ENCODE measurements at places on chromosomes 2 and 18. TPM values are rescaled to one million over a fixed set of nuclear protein-coding genes. Genes with fewer than 3 reads are reported as not detected.

Gene COQ10B
- total RNA-seq: 24.2 TPM

Gene ASXL3
- 1.4 TPM for total RNA-seq

Gene ST6GAL2
- 4.5 TPM for total RNA-seq

Gene PROM2
- total RNA-seq: 3.4 TPM

Gene PSMA8
- total RNA-seq: not detected

Gene NEB
- total RNA-seq: 0.68 TPM

Gene GPR39
- 13.8 TPM for total RNA-seq

Gene RTP5
- total RNA-seq: not detected

Gene SETBP1
- 3.4 TPM for total RNA-seq

- no peak for DNase-seq
Measured at GRCh38 chr18:32595832-32596231, 125.2 kb upstream of the GAREM1 start.

GRCh38 chr2:169329688-169330554 is 32.4 kb downstream of the LRP2 start:
- no peak for DNase-seq

GRCh38 chr18:61589724-61590065 is 256.5 kb downstream of the CDH20 start:
- no peak for DNase-seq

GRCh38 chr2:84844141-84844540 is 36.7 kb downstream of the TRABD2A start:
- DNase-seq: no peak

DNA sequence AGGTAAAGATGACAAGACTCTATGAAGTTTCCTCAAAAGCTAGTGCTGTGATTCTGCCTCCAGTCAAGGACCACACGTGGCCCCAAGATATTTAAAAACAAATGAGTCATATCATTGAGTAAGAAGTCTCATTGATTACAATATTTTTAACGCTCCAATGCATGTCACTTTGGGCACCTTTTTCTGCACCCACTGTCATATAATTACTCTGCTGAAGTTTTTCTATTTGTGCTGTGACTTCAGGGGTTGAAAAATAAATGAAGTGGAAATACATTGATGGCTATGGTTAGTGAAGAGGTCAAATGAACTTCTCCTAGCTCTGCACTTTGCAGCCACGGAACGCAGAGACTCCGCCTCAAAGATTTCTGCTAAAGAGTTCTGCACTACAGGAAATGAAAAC is 344.3 kb upstream of the KYNU start:
- no peak for DNase-seq

GRCh38 chr2:232273903-232274643 is 104.5 kb upstream of the ALPP start:
- no peak for DNase-seq

GRCh38 chr2:237639052-237639835 is 11.9 kb downstream of the LRRFIP1 start:
- DNase-seq: no peak

GRCh38 chr2:10300328-10300920 is 2.3 kb upstream of the HPCAL1 start:
- DNase-seq: no peak

- no peak for DNase-seq
Measured at GRCh38 chr18:49874238-49874637, 60.9 kb upstream of the ACAA2 start.

DNA sequence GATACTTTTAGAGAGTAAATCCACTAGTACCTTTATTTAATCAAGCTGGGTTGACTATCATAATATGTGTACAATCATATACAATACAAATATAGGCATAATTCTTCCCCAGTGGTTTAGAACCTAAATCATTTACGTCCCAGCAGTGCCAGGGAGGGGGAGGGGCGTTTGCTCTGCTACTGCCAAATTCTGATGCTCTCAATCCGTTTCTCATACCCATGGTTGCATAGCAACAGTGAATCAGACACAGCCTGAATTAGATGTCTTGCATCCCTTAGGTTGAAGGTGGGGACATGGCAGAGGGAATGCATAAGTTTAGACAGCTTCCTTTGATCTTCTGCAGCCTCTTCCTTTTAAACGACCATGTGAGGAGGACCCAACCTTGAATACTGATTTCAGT is 135.4 kb downstream of the ABCA12 start:
- DNase-seq: no peak

DNA sequence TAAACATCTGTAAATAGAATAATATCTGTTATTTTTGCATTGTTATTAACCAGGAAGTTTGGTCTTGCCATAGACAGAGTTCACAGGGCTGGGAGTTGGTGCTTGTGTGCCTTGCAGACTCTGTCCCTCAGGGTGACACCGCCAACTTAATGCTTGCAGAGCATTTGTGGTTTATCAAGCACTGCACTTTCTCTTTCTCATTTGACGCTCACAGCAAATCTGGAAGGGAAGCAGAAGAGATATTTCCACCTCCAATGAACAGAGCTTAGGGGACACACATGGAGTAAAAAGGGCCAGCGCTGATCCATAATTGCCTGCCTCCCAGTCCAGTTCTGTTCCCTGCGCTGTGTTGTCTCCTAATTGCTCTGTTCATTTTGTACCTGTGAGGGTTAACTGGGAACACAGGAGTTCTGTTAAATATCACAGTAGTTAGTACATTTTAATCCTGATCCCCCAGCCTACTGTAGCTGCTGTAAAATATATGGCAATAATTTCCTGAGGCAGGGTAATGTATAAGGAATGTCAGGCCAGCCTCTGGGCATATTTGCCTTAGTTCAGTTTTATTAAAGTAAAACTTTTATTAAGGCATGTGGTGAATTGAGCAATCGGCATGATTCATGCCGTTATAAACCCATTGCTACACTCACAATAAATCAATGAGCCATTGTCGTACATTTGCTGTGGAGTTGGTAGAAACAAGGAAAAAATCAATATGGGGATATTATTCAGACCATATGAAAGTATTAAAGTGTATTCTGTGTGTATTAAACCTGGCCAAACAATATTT is 182.5 kb upstream of the OSR1 start:
- DNase-seq: peak; percentile 37

DNA sequence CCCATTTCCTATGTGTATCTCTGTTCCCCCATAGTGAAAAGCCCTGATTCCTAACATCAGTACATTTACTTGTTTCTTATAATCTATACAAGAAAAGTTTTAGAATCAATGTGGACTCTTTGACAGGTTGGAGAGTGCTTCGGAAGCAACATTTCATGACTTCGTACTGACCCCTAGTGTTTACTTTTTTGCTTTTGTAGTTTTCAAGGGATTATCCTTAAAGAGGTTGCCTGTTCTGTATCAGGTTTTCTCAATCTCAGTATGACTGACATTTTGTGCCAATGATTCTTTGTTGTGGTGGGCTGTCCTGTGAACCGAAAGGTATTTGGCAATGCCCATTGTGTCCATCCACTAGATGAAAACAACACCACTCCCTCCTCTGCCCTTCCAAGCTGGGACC is 43.3 kb upstream of the SERPINB2 start:
- DNase-seq: no peak

- DNase-seq: no peak
Measured at GRCh38 chr2:219957820-219958219, 330.4 kb downstream of the SLC4A3 start.
